Naive B cell (primary cell): ENCODE measurements at places on chromosomes 13 and 19. TPM values are rescaled to one million over a fixed set of nuclear protein-coding genes. Genes with fewer than 3 reads are reported as not detected.

DNA sequence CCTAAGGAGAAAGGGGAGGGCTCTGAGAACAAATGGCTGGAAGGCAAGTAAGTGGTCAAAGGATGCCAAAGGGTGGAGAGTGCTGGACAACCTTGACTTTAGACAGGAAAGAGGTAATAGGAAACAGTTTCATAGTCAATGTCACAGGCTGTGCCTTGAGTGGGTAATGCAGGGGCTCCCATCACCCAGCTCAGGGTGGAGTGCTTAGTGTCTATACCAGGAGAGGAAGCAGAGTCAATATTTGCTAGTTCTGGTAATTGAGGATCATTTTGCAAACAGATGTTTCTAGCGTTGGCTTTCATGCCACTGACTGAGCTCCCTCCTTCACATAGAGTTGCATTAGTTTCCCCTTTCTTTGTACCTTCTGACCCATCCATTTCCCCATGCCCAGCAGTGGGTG is 64.6 kb upstream of the KL start:
- no peaks in the 10 kb centered on the region for H3K4me1 ChIP-seq
- H3K27ac ChIP-seq: no peak overlapping the region
- no peaks in the 10 kb centered on the region for H3K36me3 ChIP-seq

DNA sequence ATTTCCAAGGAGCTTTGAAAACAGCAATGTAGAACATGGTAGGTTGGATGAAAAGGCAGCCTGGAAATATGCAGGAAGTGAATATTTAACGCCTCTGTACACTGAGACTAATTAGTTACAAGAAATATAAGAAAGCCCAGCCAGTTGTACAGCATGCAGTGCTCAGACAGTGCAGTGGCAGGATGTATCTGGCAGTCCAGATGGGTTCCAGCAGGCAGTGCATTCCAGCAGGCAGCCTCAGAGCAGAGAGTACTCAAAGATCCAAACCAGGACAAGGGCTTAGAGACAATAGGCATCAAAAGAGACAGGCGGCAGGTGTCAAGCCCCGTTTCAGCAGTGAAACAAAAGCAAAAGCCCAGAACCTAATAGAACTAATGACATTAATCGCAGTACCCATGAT is 2776.3 kb downstream of the PCDH9 start:
- no peaks in the 10 kb centered on the region for H3K36me3 ChIP-seq
- no peak overlapping the region for H3K4me3 ChIP-seq
- no peak for DNase-seq
- no peaks in the 10 kb centered on the region for H3K27me3 ChIP-seq

- H3K27me3 ChIP-seq: peaks cover 6% of the 10 kb centered on the region
- no peak overlapping the region for H3K4me3 ChIP-seq
- no peak for DNase-seq
- no peaks in the 10 kb centered on the region for H3K4me1 ChIP-seq
- H3K27ac ChIP-seq: no peak overlapping the region
- H3K36me3 ChIP-seq: no peaks in the 10 kb centered on the region
Observed at GRCh38 chr13:103195762-103196161, 129.5 kb upstream of the SLC10A2 start.

- peaks cover 21% of the 10 kb centered on the region for H3K27me3 ChIP-seq
- no peak overlapping the region for H3K27ac ChIP-seq
- DNase-seq: no peak
- no peak overlapping the region for H3K4me3 ChIP-seq
- no peaks in the 10 kb centered on the region for H3K4me1 ChIP-seq
Observed at GRCh38 chr19:8333767-8334457, 9.2 kb downstream of the KANK3 start.

FPR1 gene
- polyA plus RNA-seq: 1.4 TPM

ZNF544 gene
- polyA plus RNA-seq: 41.1 TPM

JAK3 gene
- 53.0 TPM for polyA plus RNA-seq
